ENCODE measurements at places on chromosomes 16 and 17.
A peak's percentile ranks its signal among the peaks of the same experiment; 100 is the strongest.

- no peak for DNase-seq
Observed at GRCh38 chr17:40157973-40158372, 17.6 kb downstream of the CASC3 start.

DNA sequence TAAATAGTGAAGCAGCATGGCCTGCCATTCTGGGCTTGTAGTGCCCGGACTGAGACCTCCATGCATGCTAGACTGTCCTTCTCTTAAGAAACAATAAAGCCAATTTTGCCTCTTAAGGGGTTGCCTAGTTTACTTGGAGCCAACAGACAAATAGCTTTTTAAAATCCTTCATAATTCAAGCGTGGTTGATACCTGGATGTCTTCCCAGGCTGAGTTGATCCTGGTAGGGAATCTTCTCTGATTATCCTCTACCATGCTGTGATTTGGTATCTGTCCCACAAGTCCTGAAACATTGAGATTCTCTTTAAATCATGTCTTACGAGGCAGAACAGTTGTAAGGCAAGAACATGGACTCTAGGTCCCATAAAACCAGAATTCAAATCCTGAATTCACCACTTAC lies 359.6 kb upstream of the CCL2 start:
- DNase-seq = no peak

DNA sequence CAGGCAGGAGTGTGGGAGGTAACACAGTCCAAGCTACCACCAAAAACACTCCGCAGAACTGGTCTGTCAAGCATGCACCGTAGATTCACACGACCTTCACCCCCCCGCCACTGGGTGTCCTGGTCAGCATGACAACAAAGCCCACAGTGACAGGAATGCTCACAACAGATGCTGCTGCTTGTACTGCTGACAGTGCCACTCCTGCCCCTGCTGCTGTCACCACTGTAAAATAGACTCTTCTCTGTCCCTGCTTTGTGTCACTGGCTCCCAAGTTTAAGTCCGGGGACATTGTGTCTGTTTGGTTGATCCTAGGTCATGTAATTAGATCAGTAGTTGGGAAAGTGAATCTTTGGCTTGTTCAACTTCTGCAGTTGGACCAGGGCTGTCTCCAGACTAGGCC lies 7.0 kb upstream of the ODF4 start:
- DNase-seq = no peak

- peak; percentile 86 for DNase-seq
Observed at GRCh38 chr16:24013864-24014645, 178.3 kb downstream of the PRKCB start.

DNA sequence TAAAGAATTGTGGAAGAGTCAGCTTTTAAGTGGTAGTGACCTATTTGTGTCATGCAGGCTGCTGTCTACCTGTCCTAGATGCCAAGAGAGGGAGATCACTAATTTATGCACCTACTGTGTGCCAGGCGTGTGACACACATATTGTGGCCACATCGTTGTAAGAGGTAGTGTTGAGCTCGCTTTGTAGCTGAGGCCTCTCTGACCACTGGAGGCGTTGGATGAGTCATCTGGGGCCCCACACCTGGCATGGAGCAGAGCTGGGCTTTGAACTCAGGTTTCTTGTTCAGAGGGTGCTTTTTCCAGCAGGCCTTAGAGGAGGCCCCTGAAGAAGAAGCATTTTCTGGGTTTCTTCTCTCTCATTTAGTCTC lies 52.3 kb upstream of the LGALS9 start:
- no peak for DNase-seq

GRCh38 chr16:47779201-47780016 lies 318.3 kb downstream of the PHKB start:
- no peak for DNase-seq

- DNase-seq = no peak
Observed at GRCh38 chr17:39533891-39534290, 72.6 kb downstream of the CDK12 start.

DNA sequence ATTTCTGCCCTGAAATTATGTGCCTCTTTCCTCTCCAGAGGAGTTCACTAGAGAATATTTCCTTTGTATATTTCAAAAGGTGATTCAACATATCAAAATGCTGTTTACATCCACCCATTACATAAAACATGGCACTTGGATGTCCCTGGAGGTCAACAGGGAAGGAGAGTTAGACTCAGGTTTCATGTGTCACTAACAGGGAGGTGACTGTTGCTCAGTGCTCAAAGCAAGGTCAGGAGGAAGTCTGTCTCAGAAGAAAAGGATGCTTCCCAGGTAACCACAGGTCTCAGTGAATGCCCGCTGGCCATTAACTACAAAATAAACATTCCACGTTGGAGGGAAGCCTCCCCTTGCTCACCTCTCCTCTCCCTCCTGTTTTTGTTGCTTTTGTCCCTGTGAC lies 198.6 kb downstream of the AXIN2 start:
- no peak for DNase-seq

Measured in NCI-H345 (cell line).